ENCODE measurements at places on chromosomes 3 and 15.

- no peak for DNase-seq
These were observed 121.6 kb upstream of the EIF1B start for GRCh38 chr3:40187945-40188344.

- DNase-seq, result no peak
These were observed 65.4 kb downstream of the C3orf70 start for GRCh38 chr3:185087419-185087818.

DNA sequence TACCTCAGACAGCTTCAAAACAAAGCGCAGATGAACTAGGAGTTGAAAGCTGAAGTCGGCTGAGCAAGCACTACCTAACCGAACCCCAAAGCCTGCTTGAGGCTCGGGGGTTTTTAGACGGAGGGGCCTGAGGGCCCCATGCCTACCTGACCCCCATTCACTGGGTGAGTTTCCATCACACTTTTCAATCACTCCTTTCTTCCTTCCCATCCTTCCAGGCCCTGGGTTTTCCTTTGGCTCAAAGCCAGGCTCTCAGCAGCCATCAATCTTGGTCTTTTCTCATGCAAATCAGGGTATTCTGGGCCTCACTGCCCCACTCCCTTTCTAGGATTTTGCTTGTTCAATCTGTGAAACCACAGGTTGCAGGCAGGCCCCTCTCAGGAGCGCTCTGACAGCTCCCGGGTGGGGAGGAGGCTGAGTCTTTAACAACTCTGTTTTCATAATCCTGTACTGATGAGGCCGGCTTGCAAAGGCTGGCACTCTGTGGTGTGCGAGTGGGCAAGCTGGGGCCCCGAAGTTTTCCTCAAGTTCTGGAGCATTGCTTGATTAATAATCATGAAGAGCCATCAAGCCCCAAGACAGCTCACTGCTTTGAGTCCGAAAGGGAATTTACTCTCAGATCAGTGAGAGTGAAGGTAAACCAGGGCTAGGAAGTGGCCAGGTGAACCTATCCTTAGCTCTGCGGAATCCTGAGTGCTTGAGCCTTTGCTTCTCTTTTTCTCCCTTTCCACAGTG lies 97.6 kb downstream of the FRMD4B start:
- DNase-seq, result peak; percentile 15

DNA sequence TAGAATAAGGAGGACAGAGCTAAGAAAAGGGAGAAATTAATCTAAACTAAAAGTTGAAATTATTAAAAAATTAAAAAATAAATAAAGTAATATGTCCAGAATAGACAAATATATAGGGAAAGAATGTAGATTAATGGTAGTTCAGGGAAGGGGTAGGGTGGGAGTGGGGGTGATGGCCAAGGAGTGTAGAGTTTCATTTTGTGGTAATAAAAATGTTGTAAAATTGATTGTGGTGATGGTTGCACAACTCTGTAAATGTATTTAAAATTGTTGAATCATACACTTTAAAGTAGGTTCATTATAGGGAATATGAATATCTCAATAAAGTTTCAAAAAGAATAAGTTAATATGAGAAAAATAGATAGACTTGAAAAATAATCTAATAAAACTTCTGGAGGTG lies 21.0 kb upstream of the FNDC3B start:
- no peak for DNase-seq

DNA sequence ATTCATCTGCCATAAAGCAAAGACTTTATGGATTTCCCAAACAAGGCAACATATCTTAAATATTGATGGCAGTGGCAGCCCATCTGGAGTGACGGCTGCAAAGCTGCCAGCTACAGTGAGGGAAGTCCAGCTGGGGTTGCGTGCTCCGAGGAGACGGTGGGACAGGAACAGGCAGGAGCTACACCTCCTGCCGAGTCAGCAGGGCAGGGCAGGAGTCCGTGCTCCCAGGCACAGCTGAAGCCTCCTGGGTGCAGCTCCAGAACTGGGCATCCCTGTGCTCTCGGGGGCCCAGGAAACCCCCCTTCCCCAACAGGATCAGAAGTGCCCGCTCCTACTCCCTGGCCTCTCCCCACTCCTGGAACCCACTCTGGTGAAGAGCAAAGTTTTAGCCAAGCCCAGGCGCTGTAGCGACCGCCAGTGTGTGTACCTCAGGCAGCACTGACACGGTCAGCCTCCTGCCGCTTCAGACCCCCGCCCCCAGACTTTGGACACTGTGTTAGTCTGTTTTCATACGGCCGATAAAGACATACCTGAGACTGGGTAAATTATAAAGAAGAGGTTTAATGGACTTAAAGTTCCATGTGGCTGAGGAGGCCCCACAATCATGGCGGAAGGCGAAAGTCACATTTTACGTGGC lies 556.4 kb upstream of the CCDC54 start:
- DNase-seq, result no peak

- DNase-seq, result no peak
These were observed 635 bp upstream of the RCN2 start for GRCh38 chr15:76930831-76931396.

GRCh38 chr3:163196815-163197374 lies 1700.3 kb downstream of the OTOL1 start:
- no peak for DNase-seq

- no peak for DNase-seq
These were observed 23.8 kb downstream of the SLC6A20 start for GRCh38 chr3:45772341-45773035.

DNA sequence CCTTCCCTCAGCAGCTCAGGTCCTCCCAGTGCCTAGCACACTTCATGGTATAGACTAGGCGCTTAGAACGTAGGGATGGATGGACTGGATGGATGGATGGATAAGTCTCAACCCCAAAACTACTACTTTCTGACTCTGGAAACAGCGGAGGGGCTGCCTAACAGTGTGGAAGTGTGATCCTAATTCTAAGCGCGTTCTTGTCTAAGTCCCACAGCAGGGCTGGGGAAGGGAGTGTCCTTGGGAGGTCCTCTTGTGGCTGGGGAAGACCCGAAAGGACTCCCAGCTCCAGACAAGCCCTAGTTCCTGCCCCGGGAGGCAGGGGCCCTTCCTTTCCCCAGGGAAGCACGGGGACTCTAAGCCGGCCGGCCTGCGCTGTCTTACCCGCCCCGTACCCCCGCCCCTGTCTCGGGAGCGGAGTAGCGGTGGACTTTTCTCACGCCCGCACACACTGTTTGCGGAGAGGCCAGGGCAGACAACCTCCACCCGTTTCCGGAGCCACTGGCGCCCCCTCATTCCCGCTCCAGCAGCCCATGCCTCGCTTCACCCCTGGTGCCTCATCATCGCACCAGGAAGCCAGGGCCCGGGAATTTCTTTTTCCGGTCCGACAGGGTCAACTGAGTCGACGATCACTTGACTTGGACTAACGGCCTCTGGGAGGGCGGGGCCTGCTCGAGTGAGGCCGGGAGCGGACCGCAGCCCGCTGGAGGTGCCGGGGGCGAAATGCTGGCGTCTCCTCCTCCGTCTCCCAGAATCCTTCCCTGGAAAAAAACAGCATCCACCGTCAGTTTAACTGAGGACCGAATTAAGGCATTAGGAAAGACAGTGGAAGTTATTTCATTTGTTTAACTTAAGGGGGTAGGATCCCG lies 133.3 kb downstream of the TBC1D2B start:
- DNase-seq, result peak; percentile 44

DNA sequence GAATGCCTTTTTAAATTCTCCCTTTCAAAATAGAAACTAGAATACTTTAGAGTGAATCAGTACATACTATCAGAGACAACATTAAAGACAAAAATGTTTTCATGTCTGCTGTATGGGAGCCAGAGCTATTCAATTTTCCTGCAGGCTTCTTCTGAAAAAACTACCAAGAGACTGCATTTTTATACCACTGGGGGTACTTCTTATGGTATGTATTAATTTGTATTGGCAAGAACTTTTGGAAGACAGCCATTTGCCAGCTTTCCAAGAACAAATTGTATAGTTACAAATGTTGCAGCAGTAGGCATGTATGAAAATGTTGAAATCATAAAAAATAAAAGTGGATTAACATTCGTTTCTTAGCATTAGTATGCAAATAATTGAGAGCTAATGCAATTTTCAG lies 1010.0 kb upstream of the CADM2 start:
- no peak for DNase-seq

GRCh38 chr3:46830801-46831200 lies 32.4 kb downstream of the MYL3 start:
- DNase-seq, result no peak

- no peak for DNase-seq
These were observed 43.0 kb upstream of the CACNA2D3 start for GRCh38 chr3:54079314-54079713.

DNA sequence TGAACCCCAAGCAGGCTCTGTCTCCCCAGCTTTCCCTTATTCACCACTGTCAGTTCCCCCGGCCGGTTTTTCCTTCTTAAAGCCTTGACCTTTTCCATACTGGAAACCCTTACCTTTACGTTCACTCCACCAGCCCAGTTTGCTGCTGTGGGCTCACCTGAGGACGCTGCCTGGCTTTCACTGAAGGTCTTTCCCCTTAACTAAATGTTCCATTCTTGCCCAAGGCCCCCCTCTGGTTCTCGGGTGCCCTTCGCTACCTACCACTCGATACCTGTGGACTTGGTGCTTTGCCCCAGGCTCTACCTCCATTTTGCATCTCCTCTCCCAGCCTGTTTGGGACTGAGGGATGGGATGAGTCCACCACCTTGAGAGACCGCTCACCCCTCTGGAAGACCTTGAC lies 851 bp downstream of the AP2M1 start:
- DNase-seq, result no peak

DNA sequence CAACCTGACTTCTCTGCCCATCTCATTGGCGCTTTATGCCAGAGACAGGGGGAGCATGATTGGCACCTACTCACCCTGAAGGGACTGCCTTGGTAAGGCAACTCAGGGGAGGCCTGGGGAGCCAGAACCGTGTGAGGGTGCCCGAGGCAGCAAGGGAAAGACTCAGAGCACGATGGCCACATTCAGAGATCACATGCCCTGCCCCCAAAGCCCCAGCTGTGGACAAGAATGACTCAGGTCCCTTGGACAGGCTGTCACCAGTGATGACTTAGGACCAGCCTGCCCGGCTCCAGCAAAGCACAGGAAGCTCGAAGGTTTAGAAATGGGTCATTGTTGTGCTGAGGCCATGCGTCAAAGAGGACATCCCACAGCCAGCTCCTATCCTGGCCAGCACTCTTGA lies 49.1 kb upstream of the LIMD1 start:
- no peak for DNase-seq

- no peak for DNase-seq
These were observed 121.9 kb upstream of the DPH6 start for GRCh38 chr15:35667908-35668307.

- no peak for DNase-seq
These were observed 177.9 kb downstream of the ANXA2 start for GRCh38 chr15:60219866-60220265.

GRCh38 chr3:49341996-49342395 lies 2.1 kb upstream of the USP4 start:
- DNase-seq, result no peak

- DNase-seq, result no peak
These were observed 689.0 kb downstream of the NTRK3 start for GRCh38 chr15:87567406-87568030.

GRCh38 chr3:138479438-138479863 lies 45.0 kb downstream of the ESYT3 start:
- no peak for DNase-seq

- no peak for DNase-seq
These were observed 310.5 kb upstream of the TPM1 start for GRCh38 chr15:62732078-62732477.

DNA sequence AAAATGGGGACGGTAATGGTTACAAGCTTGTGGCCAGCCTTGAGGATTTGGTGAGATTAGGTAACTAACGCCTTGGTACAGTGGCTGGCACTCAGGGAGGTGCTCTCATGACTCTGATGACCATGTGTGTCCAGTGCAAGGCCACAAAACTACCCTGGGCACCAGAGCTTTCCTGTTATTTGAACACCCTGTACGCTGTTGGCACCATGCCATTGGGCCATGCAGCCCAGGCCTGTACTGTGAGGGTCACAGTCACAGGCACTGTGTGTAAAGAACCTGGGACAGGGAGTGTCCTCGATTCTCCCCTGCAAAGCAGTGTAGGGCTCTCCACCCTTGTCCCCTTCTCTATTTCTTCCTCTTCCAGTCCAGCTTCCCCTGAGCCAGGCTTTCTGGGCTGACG lies 6.3 kb downstream of the TMEM43 start:
- DNase-seq, result no peak

- DNase-seq, result no peak
These were observed 19.6 kb upstream of the SLC7A14 start for GRCh38 chr3:170605490-170605889.

GRCh38 chr3:148757238-148758215 lies 59.8 kb downstream of the AGTR1 start:
- DNase-seq, result no peak

GRCh38 chr3:100761951-100762350 lies 52.7 kb downstream of the TFG start:
- DNase-seq, result no peak

DNA sequence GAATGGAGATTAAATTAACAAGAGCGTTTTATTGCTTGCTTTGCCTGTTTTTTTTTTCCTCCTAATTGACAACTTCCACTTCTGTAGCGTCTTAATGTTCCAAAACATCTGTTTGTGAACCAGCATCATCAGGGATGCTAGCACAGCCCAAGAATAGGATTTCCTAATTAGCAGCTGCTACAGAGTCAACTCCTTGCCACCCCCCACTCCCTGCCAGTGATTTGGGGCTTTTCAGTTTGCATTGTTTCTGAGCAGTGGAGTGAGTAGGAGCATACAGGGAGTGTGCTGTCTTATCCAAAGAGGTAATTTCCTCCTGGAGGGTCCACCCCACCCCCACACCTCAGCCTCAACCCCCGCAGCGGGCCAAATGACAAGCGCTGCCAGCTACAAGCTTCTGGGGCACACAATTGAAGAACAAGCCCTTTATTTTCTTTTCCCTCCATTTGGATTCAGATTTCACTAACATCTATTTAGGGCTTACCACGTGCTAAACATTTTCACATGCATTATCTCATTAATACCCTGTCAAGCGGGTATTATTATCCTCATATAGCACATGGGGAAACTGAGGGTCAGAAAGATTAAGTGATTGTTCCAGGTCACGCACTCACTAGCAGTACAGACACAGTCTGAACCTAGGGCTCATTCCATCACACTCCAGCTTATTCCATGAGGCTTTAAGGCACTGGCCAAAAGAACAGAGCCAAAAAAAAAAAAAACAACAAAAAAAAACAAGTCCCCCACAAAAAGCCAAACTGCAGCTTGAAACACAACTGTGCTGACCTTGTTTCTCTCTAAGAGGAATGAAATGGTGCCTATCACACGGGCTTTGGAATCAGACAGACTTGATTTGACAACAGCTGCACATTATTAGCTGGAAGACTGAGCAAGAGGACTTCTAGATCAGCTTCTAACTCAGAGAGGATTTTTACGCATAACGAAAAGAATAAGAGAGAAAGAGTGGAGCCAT lies 16.4 kb downstream of the HEG1 start:
- no peak for DNase-seq
